ENCODE measurements at places on chromosomes 2 and 18. TPM values are rescaled to one million over a fixed set of nuclear protein-coding genes. Genes with fewer than 3 reads are reported as not detected.

RNF125 gene
- 1.7 TPM for total RNA-seq

RGPD3 gene
- total RNA-seq, result not detected

EMILIN2 gene
- total RNA-seq, result 7.0 TPM

DNA sequence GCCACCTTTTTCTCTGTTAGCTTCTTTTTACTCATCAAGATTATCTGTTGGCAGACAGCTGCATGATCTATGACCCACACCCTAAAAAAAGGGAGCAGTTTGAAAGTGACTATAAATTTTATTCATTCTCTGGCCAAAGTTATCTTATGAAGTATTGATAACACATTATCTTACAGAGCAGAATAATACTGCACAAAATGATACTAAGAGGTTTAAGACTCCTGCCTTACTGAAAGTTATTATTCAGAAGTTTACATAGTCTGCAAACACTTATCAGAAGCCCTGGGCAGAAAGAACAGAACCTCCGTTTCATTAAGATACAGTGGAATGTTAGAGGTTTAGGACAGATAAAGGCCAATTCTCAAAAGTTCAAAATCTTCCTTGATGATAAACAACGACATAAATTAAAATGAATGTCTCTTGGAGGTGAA is 78.2 kb downstream of the ZEB2 start:
- DNase-seq, result no peak

GRCh38 chr2:9300214-9300613 is 93.6 kb downstream of the ASAP2 start:
- no peak for DNase-seq

- peak; percentile 57 for DNase-seq
Measured at GRCh38 chr2:205806143-205806905, 124.0 kb downstream of the NRP2 start.

COBLL1 gene
- total RNA-seq, result 42.2 TPM

- no peak for DNase-seq
Measured at GRCh38 chr18:50289108-50289443, 1.6 kb upstream of the CXXC1 start.

- DNase-seq, result no peak
Measured at GRCh38 chr2:100940766-100941645, 61.1 kb upstream of the RPL31 start.

DNA sequence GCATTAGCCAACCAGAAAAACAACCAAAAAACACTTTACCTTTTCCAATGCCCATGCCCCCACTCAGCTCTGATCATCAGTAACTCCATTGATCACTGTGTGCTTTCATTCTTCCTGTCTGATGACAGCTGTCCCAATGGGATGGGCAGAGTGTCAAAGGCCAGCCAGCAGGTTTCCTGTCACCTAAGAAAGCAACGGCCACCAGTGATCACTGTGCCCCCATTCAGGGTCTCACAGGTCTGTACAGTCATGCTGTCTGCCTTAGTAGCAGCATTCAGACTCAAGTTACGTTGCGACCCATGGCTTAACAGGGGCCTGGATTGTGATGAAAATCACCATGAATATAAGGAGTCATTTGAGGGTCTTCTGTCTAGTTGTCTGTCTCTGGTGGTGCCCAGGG is 184.5 kb downstream of the MGAT5 start:
- DNase-seq, result no peak

Data from Peyer's patch (tissue), 4 donors.